ENCODE measurements at places on chromosomes 7 and 10.

GRCh38 chr10:61822781-61823230 lies 78.7 kb upstream of the ARID5B start:
- DNase-seq: no peak

GRCh38 chr10:21742740-21743412 lies 208.8 kb downstream of the MLLT10 start:
- no peak for DNase-seq

- DNase-seq: no peak
These were observed 178.3 kb downstream of the SEM1 start for GRCh38 chr7:96531331-96531730.

GRCh38 chr10:29735628-29736365 lies 101.0 kb upstream of the SVIL start:
- peak; percentile 78 for DNase-seq
